ENCODE measurements at places on chromosomes 4 and X. TPM values are rescaled to one million over a fixed set of nuclear protein-coding genes. Genes with fewer than 3 reads are reported as not detected.

- no peak for DNase-seq
Observed at GRCh38 chr4:41379230-41379629, 122.5 kb downstream of the UCHL1 start.

- no peak for DNase-seq
Observed at GRCh38 chrX:70527610-70528345, 83.1 kb downstream of the DLG3 start.

DNA sequence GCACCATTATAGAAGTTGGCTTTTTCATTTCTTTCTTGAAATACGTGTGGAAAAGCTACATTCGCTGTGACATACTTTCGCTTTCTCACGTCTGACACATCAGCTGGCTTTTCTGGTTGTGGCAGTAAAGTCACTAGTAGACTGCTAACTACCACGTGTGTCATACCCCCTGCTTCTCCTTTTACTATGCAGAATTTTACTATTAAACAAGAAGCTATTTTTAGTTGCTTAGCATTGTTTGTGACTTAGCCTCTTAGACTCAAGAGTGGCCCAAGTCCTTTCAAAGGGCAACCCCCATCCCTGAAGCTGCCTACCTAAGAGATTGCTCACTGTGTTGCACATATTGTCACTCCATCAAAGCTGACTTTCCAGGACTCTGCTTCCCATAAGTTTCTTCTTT lies 2.1 kb upstream of the IL2 start:
- no peak for DNase-seq

DNA sequence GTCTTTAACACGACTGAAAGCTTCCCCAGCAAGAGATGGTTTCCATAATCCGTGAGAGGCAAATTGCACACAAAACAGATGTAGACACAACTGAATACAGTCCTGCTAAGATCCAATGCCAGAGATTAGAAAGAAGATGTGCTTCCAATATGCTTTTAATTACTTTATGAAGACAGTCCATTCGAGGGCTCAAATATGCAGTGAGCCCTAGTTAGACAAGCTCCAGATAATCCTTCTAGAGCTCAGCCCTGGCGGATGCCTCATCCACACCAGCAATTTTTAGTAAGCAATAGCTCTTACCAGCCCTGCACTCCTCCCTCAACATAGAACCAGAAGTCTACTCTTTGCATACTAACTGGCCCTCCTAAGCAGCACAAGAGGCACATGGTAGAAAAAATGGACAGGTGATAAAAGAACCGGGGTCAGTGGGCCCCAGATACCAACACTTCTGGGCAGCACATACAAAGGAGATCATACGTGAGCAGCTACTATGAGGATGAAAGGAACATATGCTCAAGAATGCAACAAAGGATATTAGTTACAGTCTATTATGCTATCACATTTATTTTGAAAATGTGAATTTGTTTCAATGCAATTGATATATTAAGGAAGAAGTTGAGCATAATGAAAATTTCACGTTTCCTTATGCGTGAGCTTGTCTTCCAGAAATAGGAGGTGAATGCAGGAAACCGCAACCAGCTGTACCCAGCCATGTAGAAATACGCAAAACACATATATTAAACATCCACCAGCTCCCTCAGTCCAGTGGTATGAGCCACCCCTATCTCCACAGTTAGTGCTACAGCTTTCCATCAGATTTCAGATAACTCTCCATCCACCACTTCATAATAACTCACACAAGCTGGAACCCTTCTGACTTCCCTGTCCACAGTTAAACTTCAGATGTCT lies 34.3 kb downstream of the GPC4 start:
- no peak for DNase-seq

DNA sequence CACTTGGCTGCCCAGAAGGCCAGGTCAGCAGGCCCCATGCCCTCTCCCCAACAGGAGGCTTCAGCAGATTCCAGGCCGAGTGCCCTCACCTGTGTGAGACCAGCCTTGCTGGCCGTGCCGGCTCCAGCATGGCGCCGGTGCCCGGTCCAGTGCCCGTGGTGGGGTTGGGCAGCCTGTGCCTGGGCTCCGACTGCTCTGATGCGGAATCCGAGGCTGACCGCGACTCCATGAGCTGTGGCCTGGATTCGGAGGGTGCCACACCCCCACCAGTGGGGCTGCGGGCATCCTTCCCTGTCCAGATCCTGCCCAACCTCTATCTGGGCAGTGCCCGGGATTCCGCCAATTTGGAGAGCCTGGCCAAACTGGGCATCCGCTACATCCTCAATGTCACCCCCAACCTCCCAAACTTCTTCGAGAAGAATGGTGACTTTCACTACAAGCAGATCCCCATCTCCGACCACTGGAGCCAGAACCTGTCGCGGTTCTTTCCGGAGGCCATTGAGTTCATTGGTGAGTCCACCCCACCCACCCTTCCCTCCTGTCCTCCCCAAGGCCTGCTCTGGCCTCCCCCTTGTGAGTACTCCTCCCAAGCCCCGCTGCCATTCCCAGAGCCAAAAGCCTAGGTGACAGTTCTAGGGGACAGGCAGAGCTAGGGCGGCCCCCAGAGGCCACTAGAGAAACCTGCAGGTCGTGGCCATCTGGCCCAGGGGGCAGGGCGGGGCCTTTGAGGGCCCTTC lies 2.3 kb downstream of the DUSP9 start:
- DNase-seq, result no peak

GRCh38 chr4:17968721-17969120 lies 52.8 kb downstream of the LCORL start:
- no peak for DNase-seq

DNA sequence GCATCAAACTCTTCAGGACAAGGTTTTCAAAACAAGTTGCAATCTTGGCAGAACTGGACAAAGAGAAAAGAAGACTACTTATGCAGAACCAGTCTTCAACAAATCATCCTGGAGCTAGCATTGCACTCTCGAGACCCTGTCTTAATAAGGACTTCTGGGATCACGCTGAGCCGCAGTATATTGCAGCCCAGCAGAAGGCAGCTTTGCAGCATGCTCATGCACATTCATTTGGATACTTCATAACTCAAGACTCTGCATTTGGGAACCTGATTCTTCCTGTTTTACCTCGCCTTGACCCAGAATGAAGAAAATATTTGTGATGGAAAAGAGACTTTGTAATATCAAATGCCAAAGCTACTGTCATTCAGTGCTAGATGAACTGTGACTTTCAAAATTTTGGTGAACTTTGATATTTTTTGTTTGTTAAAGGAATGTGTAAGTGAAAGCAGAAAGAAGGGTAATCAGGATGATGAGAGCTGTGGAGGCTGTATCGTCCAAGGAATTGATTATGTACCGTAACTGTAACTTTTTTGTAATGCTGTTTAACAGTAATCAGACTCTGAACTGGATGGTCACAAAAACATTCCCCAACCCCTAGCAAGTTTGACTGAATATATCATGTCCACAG lies 27.2 kb downstream of the HSPA4L start:
- no peak for DNase-seq

DNA sequence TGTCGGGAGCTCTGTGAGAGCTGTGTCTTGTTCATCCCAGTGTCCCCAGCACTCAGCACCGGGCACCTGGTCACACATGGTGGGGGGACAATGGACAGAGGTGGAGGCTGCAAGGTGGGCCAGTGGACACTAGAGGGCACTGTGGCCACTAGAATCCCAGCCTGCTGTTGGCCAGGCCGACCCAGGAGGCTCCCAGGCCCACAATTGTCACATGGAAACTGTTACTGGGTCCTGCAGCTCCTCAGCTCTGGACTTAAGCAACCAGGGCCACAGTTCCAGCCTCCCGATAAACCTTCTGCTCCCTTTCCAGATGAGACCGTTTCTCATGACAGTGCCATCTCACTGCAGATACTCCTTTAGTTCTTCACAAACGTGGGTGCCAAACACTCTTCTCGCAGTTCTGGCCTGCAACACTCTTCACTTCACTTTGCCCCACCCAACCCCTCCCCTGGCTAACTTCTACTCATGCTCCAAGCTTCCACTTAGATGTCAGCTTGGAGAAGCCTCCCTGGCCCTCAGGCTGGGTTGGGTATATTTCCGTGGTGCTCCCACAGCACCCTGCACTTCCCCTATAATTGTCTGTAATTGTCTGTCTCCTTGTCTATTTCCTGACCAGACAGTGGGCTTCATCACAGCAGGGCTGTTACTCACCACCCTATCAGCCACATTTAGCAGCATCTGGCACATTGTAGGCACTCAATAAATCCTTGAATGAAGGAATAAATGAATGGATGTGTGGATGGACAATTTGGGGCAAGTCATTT lies 3.5 kb upstream of the IQSEC2 start:
- DNase-seq, result peak; percentile 46

DNA sequence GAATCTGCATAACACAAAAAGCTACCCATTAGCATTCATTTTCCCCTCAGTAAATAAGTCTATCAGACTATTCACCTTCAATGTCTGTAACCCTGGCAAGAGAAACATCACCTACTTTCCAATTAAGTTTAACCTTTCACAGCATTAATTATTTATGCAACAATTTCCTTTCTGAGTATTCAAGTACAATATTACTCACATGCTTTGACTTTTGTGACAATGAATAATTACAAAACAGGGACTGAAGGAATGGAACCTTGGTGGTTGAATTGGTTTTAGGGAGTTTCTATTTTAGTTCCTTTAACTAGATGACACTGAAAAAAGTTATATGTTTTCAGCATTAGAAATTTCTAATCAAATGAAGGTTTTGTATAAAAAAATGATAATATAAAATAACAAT lies 932.3 kb upstream of the EPHA5 start:
- DNase-seq, result no peak

- no peak for DNase-seq
Observed at GRCh38 chr4:98319021-98319420, 57.8 kb downstream of the RAP1GDS1 start.

DNA sequence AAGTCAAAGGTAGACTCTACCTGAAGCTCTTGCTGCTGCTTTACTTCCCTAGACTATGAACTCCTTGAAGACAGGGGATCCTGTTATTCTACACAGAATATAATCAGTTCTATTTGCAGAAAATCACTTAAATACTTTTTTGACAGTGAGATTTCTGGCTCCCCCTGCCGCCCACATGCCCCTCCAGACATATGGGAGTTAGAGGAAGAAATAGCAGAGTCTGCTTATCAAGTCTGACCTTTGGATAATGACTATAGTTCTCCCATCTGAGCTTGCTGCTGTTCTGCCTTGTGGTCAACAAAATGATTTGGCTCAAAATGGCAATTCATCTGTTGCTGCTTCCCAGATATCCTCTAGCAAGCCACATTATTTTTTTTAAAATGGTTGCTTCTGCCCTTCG lies 101.1 kb downstream of the ENOX2 start:
- no peak for DNase-seq

- DNase-seq, result peak; percentile 34
Observed at GRCh38 chr4:79042079-79042674, 102.9 kb upstream of the PAQR3 start.

- DNase-seq, result no peak
Observed at GRCh38 chrX:123138473-123138872, 45.6 kb upstream of the GRIA3 start.

GRCh38 chrX:136636121-136636520 lies 11.8 kb upstream of the CD40LG start:
- no peak for DNase-seq

- no peak for DNase-seq
Observed at GRCh38 chr4:1576304-1576960, 107.7 kb downstream of the FAM53A start.

GRCh38 chr4:85747882-85748491 lies 273.0 kb downstream of the ARHGAP24 start:
- DNase-seq, result peak; percentile 45

- no peak for DNase-seq
Observed at GRCh38 chr4:110492522-110492921, 16.6 kb downstream of the ENPEP start.

DNA sequence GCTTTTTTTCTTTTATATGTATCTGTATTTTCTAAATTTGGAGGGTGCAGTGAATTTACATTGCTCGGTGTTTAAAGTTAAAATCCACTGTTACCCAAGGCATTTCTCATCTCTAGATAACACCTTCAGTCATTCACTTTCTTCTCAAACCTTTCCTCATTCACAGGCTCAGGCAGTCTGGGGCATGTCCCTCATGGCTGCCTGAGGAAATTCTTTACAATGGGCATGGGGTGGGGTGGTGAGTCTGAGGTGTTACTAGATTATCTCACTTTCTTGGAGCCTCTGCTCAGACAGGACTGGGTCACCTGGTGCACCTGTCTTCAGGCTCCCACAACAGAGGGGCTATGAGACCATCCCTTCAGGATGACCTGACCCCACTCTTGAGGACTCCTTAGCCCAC lies 17.4 kb downstream of the CCDC149 start:
- no peak for DNase-seq

DNA sequence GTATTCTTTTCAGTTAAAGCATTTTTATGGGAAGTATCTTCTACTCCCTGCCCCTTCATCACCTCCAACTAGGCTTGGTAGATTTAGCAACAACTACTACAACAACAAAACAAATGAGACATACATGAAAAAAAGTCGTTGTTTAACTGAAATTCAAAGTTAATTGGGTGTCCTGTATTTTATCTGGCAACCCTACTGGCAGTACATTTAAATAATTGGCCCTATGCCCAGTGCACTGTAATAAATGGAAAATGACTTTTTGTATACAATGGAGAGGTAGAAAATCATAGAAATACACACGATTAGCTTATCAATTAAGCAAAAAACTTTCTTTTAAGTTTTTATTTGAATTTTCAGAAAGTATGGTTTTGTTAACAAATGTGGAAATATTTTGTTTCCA lies 21.4 kb upstream of the CLGN start:
- DNase-seq, result no peak

GRCh38 chr4:77800077-77800476 lies 19.1 kb downstream of the CNOT6L start:
- no peak for DNase-seq

DNA sequence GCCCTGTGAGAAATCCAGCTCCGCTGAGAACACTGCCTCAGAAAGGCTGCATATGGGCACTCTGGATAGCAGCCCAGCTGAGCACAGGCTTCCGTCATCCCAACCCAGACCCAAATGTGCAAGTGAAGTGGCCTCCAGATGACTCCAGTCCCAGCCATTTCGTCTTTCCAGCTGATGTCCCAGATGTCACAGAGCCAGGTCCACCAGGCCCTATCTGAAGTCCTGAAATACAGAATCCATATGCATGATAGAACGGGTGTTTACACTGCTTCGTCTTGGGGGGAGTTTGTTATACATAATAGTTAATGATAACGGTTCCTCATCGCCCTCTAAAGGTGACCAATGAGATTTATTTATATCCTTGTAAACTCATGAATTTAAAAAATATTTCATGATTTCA lies 72.6 kb upstream of the TRIM2 start:
- no peak for DNase-seq

GRCh38 chr4:47104986-47105385 lies 73.6 kb downstream of the GABRB1 start:
- DNase-seq, result no peak

Gene ENPP6
- 0.60 TPM for total RNA-seq

Gene SSX4
- not detected for total RNA-seq

Gene MAMLD1
- 1.9 TPM for total RNA-seq

Gene CHIC2
- total RNA-seq, result 23.6 TPM

Gene MAPK10
- total RNA-seq, result 45.0 TPM

Gene LAMP2
- 328 TPM for total RNA-seq

Gene MAP7D2
- total RNA-seq, result 5.2 TPM

Gene PLAC1
- not detected for total RNA-seq

Gene LANCL3
- 1.8 TPM for total RNA-seq

Gene NPY1R
- 6.3 TPM for total RNA-seq

Gene F11
- 23.9 TPM for total RNA-seq

Gene WDR13
- 156 TPM for total RNA-seq

Gene SERTM2
- 0.06 TPM for total RNA-seq

Gene PABPC5
- 1.6 TPM for total RNA-seq

Gene BMP3
- total RNA-seq, result 0.32 TPM

Gene CDKL2
- total RNA-seq, result 2.4 TPM

Gene ETDB
- total RNA-seq, result not detected

Gene KDM5C
- 140 TPM for total RNA-seq

Gene CT45A2
- total RNA-seq, result not detected

Measured in mucosa of gallbladder (tissue), 1 donor.